Stomach (tissue), 19 donors: ENCODE measurements at places on chromosomes 11 and 22. TPM values are rescaled to one million over a fixed set of nuclear protein-coding genes. Genes with fewer than 3 reads are reported as not detected.

CRACR2B gene
- total RNA-seq: 556 TPM

KCTD14 gene
- 40.8 TPM for total RNA-seq

SIPA1 gene
- 37.3 TPM for total RNA-seq

SLC35E4 gene
- 7.2 TPM for total RNA-seq

CHORDC1 gene
- 67.4 TPM for total RNA-seq

MS4A14 gene
- total RNA-seq: under 0.01 TPM

AMOTL1 gene
- total RNA-seq: 11.0 TPM

CHRDL2 gene
- 2.2 TPM for total RNA-seq

C1QTNF4 gene
- total RNA-seq: not detected

PKP3 gene
- total RNA-seq: 356 TPM

CRY2 gene
- total RNA-seq: 33.9 TPM

EPS8L2 gene
- 169 TPM for total RNA-seq

MMP13 gene
- not detected for total RNA-seq
